Lower lobe of right lung (tissue), 2 donors: ENCODE measurements at places on chromosomes 2 and 18. TPM values are rescaled to one million over a fixed set of nuclear protein-coding genes. Genes with fewer than 3 reads are reported as not detected.
A peak's percentile ranks its signal among the peaks of the same experiment; 100 is the strongest.

The NCKAP5 gene
- 34.6 TPM for total RNA-seq

DNA sequence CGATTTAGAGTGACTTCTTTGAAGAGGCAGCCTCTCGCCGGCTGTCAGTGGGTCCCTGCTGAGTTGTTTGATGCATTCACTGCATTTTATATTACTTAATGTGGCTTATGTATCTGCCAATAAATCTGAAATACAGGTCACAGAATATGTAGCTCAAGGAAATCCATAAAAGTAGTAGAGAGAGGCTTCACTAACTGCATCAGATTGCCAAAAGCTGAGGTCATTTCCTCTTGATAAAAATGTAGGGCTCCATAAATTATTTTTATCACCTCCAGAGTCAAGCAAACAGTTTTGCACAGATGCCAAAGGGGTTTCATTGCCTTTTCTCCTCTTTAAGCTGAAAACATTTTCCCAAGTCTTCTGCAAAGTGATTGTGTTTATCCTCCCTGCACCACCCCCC lies 36.5 kb upstream of the CCDC93 start:
- DNase-seq: no peak

The UGT1A3 gene
- not detected for total RNA-seq

The C1GALT1C1L gene
- 0.44 TPM for total RNA-seq

DNA sequence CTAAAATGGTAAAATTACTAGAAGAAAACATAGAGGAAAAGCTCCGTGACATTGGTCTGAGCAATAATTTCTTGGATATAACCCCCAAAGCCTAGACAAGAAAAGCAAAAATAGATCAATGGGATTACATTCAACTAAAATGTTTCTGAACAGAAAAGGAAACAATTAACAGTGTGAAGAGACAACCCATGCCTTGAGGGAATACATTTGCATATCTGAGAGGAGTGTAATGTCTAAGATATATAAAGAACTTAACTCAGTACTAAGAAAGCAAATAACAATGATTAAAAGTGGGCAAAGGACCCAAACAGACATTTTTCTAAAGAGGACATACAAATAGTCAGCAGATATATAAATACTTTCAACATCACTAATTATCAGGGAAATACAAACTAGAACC lies 206.2 kb downstream of the VAPA start:
- no peak for DNase-seq

GRCh38 chr2:206863716-206864115 lies 75.6 kb upstream of the CPO start:
- no peak for DNase-seq

The DLX1 gene
- not detected for total RNA-seq

- DNase-seq: no peak
These were observed 16.2 kb upstream of the ZNF512 start for GRCh38 chr2:27566628-27567027.

- no peak for DNase-seq
These were observed 375.0 kb upstream of the ZEB2 start for GRCh38 chr2:144894612-144895599.

DNA sequence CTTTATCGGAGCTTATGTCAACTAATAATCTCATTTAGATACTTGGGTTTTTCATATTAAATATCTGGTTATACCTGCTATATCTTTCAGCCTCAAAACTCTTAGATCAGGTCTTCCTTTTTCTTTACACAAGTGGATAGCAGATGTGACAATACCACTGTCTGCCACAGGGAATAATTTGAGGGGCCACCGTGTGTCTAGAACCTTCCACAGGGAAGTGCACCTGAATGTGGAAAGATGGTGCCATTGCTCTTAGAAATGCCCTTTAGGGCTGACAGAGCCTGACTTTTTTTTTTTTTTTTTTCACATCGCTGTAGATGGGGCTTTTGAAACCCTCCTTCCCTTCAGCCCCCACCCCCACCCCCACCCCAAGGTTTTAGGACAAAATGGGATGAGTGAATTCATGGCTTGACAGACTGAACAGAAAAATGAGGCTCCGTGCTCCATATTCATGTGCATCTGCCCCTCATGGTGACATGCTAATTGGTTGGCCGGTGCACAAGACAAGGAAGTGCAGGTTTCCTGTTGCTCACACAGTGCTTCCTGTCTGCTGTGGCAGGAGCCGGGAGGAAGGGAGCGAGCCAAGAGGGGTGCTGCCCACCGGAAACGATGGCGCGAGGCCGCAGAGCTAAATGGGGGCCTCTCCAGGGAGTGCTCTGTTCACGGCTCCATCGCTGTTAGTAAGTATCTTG lies 246.0 kb downstream of the LDLRAD4 start:
- peak; percentile 70 for DNase-seq

DNA sequence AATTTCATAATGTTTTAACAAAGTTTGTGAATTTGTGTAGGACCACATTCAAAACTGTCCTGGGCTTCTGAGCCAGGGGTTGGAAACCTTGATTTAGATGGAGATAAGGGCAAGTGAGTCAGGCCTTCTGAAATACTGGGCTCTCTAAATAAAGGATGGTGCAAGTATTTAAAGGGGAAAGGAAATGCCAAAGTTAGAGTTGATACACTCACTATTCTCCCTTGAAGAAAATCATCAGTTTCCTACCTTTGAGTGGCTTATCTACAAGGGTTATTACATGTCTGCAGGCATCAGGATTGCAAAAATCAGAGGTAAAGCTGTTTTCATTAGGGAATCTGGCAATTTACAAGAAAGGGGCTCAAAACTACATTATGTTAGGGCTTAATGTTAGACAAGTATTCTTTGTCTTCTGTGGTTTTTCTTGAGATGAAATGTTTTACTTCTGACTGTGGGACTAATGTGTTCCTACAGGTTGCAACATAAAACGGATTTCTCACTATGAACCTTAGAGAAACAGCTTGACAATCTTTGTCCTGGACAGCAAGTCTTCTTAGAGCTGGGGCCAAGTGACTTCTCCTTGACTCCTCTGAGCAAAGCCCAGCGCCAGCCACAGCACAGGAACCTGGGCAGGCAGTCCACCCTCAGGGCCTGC lies 31.1 kb downstream of the RNU4ATAC start:
- DNase-seq: no peak

GRCh38 chr18:22999212-22999611 lies 66.1 kb downstream of the RBBP8 start:
- DNase-seq: no peak

- no peak for DNase-seq
These were observed 65.1 kb upstream of the TGIF1 start for GRCh38 chr18:3384664-3385563.

The NBEAL1 gene
- total RNA-seq: 67.2 TPM

DNA sequence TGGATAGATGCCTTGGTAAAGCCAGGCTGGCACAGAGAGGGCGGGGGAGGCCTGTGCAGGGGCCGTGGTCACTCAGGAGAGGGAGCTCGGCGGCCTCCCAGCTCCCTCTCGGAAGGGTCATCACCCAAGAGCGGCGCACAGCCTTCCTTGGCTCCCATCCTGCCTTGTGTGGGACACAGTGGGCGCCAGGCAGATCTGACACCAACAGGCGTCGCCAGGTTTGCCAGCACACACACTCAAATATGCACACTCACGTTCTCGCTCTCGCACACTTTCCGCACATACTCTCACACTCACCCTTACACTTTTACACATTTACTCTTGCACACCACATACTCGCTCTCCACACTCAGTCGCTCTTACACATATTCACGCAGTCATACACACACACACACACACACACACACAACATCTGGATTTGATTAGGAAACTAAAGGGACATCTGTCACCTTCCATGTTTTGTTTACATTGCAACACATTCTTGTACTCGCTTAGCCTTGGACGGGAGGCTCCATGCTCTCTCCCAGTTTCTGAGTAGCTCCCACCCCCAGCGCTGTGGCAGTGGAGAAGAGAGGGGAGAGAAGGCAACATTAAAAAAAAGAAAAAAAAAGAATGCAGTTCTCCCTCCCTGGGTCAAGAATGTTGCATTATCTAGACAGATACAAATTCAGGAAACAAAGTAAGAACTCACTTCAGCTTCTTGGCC lies 10.5 kb downstream of the CHMP1B start:
- DNase-seq: no peak

- DNase-seq: no peak
These were observed 199.6 kb upstream of the FBXO11 start for GRCh38 chr2:48105848-48106247.

The REG1B gene
- total RNA-seq: not detected

DNA sequence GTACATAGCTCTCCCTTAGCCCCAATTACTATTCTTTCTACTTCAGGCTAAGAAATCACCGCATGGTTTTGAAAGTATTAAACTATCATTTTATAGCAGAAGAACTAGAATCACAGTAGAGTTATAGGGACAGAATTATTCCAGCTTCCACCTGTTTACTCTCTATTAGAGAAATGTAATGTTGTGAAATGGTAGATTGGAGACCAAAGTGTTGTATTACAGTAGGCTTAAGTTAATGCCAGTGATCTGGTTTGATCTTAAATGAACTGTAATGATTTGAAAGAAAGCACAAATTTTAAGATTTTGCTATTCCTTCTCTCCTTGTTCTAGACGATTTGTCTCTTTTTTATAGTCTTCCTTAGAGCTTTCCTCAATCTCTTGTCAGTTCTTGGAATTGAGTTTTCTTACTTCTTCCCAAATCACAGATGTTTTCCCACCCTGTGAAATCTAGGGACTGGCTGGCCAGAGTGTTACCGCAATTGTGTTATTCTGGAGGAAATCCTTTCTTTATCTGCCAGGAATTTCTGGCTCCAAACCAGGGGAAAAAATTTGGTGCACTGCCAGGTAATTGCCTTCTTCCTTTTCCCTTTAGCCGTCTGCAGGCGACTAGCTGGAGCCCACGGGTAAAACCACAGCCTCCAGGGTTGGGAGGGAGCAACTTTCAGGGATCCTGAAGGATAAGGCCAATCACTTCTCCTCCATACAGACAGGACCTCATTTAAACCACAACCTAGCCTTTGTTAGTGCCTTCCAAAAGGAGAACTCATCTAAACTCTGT lies 51.7 kb downstream of the NOP58 start:
- no peak for DNase-seq

- no peak for DNase-seq
These were observed 19.4 kb upstream of the PAX3 start for GRCh38 chr2:222318026-222318711.

The DCC gene
- total RNA-seq: 4.5 TPM

The SLC5A7 gene
- total RNA-seq: 0.30 TPM

The G6PC2 gene
- not detected for total RNA-seq

The SIX2 gene
- total RNA-seq: 0.38 TPM

GRCh38 chr2:35462226-35462998 lies 893.2 kb upstream of the CRIM1 start:
- DNase-seq: no peak

GRCh38 chr18:73023975-73024374 lies 156.2 kb upstream of the NETO1 start:
- no peak for DNase-seq

The EVX2 gene
- not detected for total RNA-seq

DNA sequence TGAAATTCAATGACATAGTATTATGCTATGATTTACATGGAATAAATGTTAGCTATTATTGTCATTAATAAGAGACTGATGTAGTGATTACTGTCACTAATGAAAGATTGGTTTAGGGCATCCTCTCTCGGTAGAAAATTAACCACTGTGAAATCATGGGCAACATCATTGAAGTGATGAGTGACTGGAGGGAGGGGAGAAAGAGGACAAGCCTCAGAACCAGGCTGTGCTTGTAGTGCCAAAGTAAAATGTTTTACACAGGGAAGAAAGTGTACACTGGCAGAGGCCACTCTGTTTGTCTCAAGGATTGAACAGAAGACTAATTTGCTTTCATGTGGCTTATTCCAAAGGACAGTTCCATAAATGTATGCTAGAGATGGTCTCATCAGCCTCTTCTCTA lies 456.2 kb upstream of the TCF4 start:
- DNase-seq: no peak

The LTBP1 gene
- total RNA-seq: 34.7 TPM
